CD4-positive, alpha-beta T cell treated with Interleukin-4 for 4 hours (primary cell): ENCODE measurements at places on chromosomes 5 and 9.

- no peak for DNase-seq
These were observed 5.7 kb downstream of the WDR41 start for GRCh38 chr5:77486344-77486962.

- no peak for DNase-seq
These were observed 23.2 kb upstream of the ADAMTS16 start for GRCh38 chr5:5116956-5117355.

DNA sequence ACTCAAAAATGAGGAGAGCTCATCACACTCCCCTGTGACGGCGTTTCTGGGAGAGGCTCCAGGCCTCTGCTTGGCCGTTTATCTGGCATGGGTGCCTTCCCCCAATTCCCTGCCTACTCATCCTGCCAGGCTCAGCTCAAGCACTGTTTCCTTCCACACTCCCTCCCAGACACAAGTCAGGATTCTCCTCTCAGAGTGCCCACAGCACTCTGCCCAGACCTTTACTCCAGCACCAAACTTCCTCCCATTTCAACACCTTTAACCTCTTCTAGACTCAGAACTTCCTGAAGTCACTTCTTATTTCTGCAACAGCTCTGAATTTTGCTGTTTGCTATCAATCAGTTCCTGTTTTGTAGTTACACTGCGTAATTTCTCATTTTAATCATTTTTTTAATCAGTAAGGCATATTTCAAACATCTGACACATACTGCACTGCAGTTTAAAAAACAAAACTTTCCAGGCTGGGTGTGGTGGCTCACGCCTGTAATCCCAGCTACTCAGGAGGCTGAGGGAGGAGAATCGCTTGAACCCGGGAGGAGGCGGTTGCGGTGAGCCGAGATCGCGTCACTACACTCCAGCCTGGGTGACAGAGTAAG is 16.0 kb downstream of the TRMO start:
- DNase-seq = peak; percentile 75

DNA sequence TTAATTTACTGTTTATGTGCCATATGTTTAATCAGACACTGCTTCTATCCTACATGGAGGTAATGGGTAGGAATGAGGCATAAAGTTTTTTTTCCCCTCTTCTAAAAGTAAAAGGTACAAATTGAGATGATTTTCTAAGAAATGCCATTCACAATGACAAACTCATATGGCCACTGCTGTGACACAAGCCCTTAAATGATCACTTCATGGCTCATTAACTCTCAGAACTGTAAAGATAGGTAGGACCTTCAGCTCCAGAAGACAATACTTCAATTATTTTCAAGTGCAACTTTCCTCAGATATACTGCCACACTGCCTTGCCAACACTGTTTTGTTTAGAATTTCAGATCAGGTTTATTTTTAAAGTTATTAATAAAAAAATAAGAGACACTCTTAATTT is 362.9 kb upstream of the ZNF608 start:
- no peak for DNase-seq

GRCh38 chr9:36772449-36773403 is 200.0 kb downstream of the MELK start:
- no peak for DNase-seq
